ENCODE measurements at places on chromosomes 6 and 20.

DNA sequence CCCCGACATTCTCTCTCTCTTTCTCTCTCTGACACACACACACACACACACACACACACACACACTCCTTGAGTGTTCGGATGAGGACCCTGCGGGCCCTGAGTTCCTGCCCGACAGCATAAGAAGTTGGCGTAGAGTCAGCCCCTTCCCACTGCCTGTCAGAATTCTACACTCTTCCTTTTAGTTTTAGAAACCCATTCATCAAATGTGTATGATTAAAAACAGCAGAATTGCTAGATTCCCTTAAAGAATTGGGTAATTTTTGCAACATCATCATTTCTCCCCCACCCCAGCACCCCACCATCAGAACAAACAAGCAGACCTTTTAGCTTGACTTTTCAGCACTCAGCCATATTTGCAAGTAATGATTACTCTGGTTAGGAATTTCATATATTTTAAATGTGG is 322.8 kb downstream of the FARS2 start:
- DNase-seq, result no peak

DNA sequence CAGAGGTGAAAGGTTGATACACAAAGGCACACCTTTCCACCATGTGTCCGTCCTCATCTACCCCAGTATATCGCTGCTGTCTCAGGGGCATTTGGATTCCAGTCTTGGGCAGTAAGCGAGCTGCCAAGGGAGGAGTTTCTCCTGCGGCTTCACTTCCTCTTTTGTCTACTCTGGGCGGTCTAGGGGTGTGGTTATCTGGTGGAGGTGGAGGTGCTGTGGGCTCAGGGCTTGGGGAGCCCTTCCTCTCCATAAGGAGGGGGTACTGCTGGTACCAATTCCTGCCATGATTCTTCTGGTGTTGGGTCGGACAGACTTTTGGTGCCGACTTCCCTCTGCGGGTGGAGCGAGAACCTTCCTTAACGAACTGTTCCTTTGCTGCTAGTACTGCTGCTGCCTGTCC is 31.9 kb upstream of the FABP7 start:
- DNase-seq, result no peak

GRCh38 chr6:89483111-89483720 is 50.3 kb downstream of the ANKRD6 start:
- DNase-seq, result no peak

GRCh38 chr6:64680446-64680845 is 1026.6 kb downstream of the EYS start:
- DNase-seq, result no peak

GRCh38 chr20:46142124-46142523 is 24.0 kb downstream of the CD40 start:
- no peak for DNase-seq

DNA sequence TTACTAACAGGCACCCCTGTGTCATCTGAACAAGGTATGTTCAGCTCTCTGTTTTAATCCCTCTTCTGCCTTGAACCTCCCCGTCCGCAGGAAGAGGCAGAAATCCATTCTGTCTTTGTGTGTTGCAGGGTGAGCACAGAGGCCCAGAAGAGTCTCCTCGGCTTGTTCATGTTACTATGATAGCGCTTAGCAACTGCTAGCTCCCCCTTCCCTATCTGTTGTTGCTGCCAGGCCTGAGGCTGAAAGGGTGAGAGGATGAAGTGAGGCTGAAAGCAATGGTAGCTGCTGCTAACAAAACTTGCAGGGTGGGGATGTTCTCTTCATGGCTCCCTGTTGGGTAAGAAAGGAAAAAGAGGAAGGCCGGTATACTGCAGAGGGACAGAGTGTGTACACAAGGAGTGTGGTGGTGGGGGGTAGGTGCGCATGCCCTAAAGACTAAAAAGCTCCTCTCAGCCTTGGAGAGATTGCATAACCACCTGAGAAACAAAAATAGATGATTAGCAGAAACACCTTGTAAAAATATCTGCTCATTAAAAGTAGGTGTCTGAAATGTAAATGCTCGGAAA is 55.2 kb upstream of the CITED2 start:
- no peak for DNase-seq

GRCh38 chr6:130583268-130583667 is 217.5 kb downstream of the TMEM200A start:
- no peak for DNase-seq

DNA sequence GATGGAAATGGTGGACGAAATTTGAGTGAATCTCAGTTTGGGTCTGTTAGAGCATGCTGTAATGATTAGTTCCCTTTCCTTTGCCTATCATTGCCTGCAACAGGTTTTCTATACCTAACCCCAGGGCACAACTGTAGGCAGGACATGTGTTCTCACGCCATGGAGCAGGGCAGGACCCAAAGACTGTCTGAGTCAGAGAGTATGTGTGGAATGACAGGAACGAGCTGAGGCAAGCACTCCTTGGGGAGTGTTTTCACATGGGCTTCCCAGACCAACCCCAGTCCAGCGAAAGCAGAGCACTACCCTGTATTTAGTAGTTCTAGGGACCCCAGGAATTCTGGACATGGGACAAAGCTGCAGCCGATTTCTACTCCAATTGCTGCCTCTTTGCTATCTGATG is 234.2 kb downstream of the HACE1 start:
- DNase-seq, result no peak

- DNase-seq, result peak; percentile 23
These were observed 14.9 kb upstream of the TTPAL start for GRCh38 chr20:44460795-44461141.

DNA sequence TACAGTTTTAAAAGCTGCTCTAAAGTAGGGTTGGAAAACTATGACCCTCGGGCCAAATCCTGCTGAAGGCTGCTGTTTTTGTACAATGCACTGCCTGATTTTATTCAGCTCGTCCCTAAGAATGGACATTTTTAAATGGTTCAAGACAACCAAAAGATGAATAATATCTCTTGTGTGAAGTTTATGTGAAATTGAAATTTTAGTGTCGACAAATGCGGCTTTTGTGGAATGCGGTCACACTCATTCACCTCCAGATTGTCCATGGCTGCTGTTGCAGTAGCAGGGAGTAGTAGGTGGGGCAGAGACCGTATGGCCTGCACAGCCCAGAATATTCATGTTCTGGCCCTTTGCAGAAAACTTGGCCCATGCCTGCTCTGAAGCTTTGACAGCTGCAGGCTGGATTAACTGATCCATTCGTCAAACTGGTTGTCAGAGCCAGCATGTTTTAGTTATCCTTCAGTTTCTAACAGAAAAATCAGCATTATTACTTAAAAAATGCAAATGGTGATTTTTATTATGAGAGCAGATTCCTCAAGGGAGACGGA is 91.6 kb downstream of the PSMG4 start:
- DNase-seq, result no peak

DNA sequence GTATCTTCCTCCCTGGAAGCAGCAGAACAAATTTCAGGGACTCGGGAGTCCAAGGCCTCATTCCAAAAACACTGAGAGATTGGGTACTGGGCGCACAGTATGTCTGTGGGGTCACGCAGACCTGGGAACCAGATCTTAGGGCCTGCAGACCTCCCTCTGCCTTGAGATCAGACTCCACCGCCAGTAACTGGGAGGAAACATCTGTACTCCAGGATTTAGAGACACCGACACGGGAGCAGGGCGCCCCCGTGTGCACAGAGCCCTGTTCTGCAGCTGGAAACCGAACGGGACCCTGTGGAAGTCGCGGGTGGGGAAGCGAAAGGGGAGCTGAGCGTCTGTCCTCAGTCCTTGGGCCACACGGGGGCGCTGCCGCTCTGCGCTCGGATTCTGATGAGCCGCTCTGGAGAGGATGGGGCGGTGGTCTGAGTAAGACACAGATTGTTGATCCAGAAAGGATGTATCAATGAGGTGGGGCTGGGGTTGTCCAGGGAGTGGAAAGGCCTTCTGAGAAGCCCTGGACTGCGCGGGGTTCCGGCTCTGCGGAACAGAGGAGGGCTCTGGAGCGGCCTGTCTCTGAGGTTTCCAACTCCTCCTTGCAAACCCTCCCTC is 35.7 kb upstream of the HLA-E start:
- DNase-seq, result peak; percentile 40

DNA sequence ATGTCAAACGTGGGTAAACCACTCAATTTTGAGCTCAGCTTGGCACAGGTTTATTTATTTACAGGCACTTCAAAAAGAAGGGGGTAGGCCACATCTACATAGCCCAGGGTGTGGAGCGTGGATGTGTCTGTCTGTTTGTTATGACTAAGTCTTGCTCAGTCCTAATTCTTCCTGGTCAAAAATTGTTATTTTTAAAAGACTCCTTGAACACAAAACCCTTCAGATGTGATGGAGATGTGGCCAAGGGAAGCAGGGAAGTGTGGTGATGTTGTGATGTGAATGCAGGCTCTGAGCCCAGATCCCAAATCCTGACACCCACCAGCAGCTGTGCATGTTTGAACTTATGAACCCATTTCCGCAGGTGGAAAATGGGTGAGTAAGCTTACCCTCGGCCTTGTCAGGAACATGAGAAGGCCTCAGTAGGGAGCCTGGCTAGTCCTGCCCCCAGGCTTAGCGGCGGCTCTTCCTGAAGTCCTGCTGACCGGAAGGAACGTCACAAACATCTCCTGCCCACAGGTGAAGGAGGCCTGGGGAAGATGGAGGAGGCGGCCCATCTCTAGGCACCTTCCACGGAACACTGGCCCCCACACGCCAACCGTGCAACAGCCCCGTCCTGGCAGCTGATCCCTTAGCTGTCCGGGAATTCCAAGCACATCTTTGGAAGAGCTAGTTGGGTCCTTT is 119.7 kb downstream of the MYLK4 start:
- DNase-seq, result no peak

GRCh38 chr20:44001667-44002596 is 87.3 kb downstream of the TOX2 start:
- no peak for DNase-seq

DNA sequence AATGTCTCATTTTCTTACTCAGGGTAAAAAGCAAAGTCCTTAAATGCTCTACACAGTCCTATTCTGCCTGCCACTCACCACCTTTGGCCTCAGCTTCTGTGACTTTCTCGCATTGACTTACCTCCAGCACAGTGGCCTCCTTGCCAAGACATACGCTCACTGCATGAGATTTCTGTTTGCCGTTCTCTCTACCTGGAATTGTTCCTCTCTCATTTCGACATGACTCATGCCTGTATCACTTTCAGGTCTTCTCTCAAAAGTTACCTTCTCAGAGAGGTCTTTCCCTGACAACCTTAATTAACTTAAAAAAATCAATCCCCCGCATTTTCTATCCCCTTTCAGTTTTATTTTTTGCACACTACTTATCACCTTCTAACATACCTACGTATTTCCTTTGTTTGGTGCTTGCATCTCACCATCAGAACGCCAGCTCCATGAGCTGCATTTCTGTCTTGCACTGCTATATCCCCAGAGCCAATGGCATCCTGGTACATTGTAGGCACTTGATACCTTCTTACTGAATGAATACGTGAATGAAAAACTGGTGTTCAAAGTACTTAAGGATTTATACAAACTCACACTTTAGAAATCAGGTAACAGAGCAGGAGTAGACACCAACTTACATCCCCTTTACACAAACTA is 24.5 kb downstream of the TENT5A start:
- DNase-seq, result no peak

DNA sequence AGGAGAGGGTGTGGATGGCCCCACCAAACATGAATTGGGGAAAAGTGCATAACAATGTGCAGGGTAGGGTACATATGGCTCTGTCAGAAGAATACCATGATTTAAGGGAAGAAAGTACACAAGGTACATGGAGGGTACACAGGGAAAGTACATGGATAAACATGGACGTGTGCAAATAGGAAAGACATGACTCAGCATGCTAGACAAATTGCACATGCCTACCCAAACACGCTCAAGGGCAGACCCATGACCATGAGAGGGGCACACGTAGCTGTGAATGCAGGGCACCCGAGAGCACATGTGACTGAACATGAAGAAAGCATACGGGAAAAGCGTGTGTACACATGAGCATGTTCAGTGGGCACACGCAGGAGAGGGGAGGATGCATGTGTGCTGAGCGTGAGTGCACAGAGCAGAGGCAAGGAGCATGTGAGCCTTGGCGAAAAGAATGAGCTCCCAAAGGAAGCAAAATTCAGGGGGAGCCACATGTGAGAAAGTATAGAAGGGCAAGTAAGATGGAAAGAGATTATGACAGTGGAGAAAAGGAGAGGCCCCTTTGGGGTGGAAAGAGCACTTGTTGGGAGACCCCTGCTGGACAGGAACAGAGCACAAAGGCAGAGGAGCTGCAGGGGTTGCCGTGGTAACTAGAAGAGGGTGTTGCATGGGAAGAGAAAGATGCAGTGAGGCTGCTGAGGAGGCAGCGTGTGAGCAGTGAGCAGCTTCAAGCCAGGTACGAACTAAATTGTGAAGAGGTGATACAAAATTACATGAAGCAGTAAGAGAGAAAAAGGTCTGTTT is 17.8 kb downstream of the OR2H2 start:
- peak; percentile 35 for DNase-seq

GRCh38 chr6:41670703-41671360 is 32.6 kb downstream of the MDFI start:
- no peak for DNase-seq

GRCh38 chr6:21870076-21870730 is 276.7 kb downstream of the SOX4 start:
- no peak for DNase-seq

GRCh38 chr6:33719326-33719987 is 8.0 kb upstream of the UQCC2 start:
- DNase-seq, result no peak

DNA sequence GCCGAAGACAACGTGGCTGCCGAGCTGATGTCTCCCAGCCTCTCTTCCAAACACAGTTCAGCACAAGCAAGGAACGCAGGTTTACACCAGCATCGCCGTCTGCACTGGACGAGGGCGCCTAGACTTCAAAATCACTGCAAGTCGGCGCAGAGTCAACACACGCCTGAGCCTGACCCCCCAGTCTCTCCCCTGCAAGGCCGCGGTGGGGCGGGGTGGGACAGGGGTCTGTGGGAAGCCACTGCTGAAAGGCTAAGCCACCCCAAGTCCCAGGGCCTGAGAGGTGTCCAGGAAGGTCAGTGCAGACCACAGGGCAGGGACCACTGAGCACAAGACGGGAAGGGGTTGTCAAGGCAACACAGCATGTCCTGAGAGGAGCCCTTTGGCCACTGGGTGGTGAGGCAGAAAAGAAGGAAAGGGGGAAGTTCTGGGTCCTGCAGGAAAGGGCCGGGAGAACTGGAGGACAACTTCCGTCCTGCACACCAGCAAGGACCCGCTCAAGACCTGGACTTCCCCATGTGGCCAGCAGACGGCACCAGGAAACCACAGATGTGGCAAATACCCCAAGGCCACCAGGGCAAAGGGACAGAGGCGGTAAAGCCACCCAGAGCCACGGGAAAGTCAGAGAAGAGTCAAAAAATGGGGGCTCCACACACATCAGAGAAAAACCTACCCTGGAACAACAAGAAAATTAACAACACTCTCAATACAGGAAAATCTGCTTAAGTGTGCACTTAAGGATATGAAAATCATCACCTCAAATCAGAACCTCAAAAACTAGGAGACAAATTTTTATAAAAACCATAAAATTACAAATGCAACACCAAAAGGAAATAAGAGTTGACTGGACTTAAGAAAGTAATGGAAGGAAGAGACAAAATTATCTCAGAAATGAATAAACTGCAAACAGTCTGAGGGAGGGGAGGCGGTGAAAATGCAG is 84.8 kb downstream of the TAF4 start:
- DNase-seq, result no peak

- peak; percentile 33 for DNase-seq
These were observed 27.8 kb downstream of the CCN2 start for GRCh38 chr6:131923356-131923755.
